LoVo (cell line): ENCODE measurements at places on chromosomes 1 and 21.

DNA sequence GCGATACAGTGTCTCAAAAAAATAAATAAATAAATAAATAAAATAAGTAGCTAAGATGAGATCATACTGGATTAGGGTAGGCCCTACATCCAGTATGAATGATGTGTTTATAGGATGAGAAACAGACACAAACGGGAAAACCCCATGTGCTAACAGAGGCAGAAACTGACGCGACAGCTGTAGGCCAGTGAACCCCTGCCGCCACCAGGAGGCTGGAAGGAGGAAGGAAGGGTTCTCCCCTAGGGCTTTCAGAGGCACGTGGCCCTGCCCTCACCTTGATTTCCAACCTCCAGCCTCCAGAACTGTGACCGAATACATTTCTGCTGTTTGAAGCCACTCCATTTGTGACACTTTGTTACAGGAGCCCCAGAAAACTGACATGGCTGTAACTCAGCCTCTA, 38.5 kb downstream of the CHD5 start:
- DNase-seq = no peak

DNA sequence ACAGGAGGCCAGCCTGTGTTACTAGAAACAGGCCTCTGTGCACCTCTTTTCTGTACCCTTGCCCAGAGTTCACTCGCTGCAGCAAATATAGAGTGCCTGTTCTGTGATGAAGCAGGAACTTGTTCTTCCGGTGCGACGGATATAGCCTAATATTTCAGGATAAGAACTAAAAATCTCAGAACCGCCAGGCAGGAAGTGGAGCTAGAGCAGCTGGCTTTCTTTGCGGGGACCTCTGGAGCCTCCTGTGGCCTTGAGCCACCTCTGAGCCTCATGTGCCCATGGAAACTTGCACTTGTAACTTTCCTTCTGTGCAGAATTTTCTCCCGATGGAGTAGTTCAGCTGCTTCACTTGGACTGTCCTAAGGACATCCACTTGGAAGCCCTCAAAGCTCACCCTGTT, 44.5 kb upstream of the VAMP3 start:
- DNase-seq = no peak

DNA sequence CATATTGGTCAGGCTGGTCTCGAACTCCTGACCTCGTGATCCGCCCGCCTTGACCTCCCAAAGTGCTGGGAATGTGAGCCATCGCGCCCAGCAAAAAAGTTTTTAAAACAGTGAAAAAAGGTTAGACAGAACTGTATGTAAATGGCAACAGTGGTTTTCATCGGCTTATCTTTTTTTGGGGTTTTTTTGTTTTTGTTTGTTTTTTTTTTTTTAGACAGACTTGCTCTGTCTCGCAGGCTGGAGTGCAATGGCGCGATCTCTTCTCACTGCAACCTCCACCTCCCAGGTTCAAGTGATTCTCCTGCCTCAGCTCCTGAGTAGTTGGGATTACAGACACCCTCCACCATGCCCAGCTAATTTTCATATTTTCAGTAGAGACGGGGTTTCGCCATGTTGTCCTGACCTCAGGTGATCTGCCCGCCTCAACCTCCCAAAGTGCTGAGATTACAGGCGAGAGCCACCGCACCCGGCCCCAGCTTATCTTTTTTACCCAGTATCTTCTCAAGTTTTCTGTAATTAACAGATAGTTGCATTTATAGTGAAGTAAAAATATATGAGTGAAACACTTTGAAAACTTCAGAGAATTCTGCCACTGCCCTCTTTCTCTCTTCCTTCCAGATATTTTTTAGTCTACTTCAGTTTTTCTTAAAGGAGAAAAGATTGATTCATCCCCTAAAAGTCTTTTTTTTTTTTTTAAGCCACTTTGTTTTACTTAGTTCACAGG, 13.1 kb downstream of the TIMM17A start:
- no peak for DNase-seq

DNA sequence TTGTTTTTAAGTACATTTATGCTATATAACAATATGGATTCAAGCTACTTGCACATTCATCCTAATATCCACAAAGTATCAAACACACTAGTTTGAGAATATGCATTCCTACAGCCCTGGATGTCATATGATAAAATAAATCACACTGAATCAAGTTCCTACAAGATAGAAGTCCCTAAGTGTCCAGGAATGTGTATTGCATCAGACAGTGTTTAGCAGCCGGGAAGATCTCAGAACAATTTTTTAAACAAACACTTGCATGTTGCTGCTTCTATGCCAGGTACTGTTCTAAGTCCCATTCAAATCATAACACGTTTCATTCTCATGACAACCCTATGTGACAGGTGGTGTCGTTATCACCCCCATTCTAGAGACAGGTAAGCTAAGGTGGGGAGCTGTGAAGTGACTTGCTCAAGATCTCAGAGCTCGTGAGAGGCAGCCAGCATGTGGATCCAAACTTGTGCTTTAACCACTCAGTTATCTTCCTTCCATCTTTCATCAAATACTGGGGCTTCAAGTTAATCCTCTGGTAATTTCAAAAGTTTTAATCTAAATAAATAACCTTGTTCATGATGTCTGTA, 68.3 kb upstream of the KIF26B start:
- DNase-seq = no peak

- no peak for DNase-seq
These were observed 104.4 kb downstream of the UCHL5 start for GRCh38 chr1:192954705-192955265.
